GM06990 (cell line): ENCODE measurements at places on chromosomes 1 and 21.

- no peak for DNase-seq
Observed at GRCh38 chr1:56758135-56758534, 61.1 kb downstream of the FYB2 start.

DNA sequence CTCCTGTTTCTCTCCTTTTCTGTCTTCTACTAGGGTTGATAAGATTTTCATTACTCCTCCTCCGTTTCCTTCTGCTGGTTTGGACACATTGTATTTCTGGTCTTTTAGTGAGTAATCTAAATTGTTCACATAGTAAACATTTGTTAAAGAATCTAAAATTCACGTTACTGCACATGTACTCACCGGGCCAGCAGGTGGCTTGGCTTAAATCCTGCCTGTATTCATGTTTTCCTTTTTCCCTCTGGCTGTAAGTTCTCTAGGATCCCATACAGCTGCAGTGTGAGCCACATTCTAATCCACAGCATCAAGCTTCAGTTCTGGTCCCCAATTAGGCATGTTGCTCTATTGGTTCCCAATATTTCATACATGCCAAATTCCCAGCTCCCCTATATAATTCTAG, 958.3 kb downstream of the ADGRL2 start:
- DNase-seq: no peak

- DNase-seq: no peak
Observed at GRCh38 chr1:29747196-29747595, 510.9 kb downstream of the PTPRU start.

DNA sequence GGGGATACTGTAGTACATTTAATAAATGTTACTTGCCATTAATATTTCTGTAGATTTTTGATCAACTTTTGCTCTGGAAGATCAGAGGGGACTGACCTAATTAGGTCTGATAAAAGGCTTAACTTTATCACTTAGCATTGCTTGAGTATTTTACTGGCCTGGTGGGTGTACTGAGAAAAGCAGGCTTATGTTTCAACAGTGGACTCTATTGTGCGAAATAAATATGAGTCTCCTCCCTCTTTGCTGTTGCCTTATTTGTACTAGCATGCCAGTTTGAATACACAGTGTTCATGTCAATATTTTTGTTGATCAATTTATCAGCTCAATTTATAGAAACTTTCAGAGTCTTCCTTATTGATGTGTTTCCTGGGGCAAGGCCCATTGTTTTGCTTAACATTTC, 49.1 kb downstream of the EBNA1BP2 start:
- no peak for DNase-seq

- no peak for DNase-seq
Observed at GRCh38 chr21:43208561-43209332, 39.9 kb downstream of the CRYAA start.

GRCh38 chr1:198030682-198031081, 113.5 kb downstream of the LHX9 start:
- DNase-seq: no peak

GRCh38 chr1:180462102-180462501, 40.3 kb downstream of the ACBD6 start:
- DNase-seq: no peak

DNA sequence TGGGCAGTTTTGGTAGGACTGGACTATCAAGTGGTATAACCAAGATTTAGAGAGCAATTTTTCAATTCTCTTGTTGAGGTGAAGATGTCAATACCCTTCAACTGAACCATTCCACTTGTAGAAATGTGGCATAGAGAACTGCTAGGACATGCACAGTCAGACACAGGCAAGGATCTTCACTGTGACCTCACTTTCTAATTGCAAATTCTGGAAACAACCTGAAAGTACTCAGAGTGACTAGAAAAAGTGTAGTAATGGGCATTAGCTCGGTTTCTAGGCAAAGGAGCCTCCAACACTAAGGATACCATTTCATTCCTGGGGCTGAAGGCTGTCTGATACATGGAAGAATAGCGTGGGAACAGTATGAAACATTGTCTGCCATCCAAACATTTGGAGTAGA, 433.0 kb upstream of the RUNX1 start:
- no peak for DNase-seq

DNA sequence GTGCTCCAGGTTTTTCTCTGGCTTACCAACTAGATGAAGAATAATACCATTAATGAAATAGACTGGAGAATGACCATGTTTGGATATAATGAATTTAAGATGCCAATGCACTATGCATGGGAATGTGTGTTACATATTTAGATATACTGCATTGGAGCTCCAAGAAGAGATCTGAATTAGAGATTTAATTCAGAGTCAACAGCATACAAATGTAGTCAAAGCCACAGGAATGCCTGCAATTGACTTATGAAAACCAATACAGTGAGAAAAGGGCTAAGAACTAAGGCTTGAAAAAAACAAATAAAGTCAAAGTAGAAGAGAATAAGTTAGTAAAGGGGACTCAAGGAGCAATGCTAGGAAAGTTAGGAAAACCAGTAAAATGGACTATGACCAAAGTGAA, 59.1 kb downstream of the USP24 start:
- DNase-seq: no peak

DNA sequence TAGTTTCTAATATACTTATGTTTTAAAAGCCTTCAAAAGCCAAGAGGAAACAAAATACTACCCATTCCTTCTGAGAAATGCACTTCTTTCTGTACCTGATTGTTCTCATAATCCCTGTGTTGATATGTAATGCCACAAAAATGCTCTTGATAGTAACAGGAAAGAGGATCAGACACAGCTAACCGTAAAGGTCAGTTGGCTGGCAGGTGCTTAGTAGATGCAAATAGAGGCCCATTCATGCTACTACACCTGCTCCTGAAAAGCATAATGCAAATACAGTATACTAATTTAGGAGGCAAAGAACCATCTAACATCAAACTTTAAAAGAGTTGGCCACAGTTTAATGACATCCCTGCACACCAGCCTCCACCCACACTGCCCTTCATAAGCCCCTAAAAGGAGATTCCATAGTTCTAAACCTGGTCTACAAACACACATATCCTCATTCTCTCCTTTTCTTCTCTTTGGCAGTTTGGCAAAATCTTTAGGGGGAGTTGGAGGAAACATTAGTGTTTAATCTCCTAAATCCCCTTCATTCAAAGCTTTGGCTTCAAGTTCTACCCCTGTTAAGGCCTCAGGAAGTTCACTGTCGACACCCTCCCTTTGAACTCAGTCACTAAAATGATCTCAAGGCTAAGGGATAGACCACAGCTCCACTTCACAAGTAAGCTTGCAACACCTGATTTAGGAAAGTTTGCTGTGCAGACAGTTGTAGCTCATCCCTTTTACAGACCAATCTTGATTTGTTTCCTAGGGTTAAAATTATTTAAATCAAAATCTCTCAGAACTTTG, 2.9 kb upstream of the CD46 start:
- DNase-seq: no peak

GRCh38 chr1:221532071-221532773, 209.7 kb downstream of the DUSP10 start:
- no peak for DNase-seq

- no peak for DNase-seq
Observed at GRCh38 chr1:209580577-209580976, 2.9 kb upstream of the CAMK1G start.

DNA sequence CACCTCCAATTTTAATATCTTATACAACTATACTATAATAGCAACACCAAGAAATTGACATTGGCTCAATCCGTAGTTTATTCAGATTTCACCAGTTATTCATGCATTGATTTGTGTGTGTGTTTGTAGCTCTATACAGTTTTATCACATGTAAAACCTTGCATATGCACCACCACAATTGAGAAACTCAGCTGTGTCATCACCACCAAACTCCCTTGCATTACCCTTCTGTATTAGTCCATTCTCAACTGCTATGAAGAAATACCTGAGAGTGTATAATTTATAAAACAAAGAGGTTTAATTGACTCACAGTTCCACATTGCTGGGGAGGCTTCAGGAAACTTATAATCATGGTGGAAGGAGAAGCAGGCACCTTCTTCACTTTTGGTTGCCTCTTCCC, 162.1 kb downstream of the PATJ start:
- DNase-seq: no peak

- no peak for DNase-seq
Observed at GRCh38 chr1:241311056-241311746, 45.8 kb downstream of the RGS7 start.

DNA sequence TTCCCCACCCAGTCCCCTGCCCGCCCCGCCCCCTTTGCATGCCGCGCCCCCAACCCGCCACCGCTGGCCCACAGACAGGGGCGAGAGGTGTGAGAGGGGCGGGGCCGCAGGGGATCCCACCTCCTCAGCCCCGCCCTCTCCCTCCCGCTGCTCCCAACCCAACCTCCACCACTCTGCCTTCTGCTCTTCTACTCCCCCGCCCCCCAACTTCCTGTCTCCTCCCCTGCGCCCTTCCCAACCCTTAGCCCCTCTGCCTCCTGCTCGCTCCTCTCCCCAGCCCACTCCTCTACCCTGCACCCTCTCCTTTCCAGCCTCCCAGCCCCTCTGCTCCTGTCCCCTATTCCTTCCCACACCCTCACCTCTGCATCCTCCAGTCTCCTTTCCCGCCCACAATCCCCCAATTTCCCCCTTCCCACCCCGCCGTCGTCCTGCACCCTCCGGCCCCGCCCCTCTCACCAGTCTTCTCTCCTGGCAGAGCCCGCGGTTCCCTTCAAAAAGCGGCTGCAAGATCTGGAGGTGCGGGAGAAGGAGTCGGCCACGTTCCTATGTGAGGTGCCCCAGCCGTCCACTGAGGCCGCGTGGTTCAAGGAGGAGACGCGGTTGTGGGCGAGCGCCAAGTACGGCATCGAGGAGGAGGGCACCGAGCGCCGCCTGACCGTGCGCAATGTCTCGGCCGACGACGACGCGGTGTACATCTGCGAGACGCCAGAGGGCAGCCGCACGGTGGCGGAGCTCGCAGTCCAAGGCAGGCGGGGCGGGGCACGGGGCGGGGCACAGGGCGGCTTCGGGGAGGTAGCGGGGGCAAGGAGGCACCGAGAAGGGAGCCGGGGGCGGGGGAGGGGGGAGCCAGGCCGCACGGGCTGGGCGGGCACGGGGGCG, 5.4 kb downstream of the OBSCN start:
- DNase-seq: peak; percentile 82

DNA sequence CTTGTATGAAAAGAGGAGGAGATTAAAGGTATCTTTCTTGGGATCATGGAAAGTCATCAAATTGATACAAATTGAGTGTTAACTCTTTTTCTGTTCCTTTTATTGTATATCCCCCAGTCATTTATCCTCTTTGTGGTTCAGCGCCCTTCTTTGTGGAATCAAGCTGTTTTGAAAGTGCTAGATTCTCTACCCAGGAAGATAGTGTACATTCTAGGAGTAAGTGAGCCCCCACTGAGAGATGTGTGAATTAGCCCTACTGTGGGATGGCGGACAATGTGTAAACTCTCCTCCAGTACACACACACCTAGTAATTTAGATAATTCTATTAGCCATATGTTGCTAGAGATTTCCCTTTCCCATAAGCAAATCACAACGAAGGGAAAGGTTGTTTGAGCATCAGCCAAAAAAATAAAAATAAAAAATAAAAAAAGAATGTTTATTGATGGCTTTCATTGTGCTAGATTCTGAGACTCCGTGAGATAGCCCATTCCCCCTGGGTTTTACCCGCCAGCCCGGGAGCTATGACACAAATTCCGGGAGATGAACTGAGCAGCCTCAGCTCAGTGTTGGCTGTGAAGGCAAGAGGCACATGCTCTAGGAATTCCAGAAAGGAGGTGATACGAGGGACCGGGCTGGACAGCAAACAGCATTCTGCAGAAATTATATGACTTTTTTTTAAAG, 378.4 kb upstream of the RUNX1 start:
- DNase-seq: no peak

DNA sequence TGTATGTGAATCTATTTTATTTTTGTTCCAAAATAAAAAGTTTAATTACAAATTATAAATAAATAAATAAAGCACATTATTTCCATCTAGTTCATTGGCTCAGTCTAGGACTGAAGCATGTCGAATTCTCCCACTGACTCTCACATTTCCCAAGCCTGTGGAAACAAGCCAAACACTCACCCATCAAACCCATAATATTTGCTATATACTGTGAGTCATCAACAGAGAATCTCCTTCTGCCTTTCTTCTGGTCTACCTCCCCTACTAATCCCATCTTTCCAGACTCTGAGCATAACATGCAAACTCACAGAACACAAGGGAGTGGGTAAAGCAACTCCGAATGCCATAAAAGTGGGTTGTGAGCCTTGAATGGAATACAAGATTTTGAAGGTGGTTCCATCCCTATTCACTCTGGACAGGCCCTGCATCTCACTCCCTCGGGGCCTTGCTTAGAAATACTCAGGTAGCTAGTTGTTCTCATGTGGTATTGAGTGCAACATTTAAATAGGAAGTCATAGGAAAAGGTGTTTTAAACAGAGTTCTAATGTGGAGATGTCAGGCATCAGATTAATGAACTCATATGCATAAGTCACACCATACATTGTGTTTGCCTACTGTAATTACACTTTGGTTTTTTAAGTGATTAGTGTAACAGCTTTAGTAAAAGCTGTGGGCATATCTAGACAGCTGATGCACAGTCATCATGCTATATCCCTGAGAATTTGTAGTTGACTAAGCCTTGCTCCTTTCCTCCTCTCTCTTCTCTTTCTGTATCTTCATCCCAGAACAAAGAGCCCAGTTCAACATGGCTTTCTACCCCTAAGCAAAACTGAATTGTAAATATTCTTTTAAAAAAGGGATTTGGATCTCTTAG, 47.0 kb downstream of the F5 start:
- no peak for DNase-seq

DNA sequence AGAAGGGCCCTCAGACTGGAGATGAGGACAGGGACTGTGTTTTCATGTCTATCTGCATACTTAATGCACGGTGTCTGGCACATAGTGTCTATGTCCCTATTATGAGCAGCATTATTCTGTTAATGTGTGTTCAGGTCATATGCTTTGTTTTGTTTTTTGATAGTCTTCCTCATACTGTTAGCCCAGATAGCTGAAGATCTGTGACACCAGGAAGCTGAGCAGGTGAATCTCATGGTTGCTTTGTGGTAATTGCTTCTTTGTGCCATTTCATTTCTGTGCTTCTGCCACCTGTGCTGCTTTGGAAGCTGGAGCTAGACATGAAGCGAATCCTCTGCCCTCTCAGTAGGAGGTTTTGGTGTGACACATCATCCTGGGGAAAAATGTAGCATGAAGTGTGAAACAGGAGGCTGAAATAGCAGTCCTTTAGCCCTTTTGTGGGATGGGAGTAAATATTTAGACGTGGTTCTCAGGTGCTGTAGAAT, 15.8 kb downstream of the SMAP2 start:
- no peak for DNase-seq

DNA sequence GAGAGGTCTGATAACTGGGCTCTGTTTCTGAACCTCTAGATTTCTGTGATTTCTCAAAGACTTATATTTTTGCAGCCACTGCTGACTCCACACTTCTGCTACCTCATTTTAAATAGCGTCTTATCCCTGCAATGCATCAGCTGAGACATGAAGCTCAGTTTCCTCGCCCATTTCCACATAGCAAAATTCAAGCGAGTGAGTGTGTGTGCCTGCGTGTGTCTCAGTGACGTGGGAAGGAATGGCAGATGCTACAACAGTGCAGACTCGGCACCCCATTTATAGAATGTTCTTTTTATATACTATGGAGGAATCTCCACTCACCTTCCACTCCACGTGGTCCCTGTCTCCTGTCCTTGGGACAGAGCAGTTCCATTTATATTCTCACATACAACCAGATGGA, 35.7 kb downstream of the ZMYND12 start:
- no peak for DNase-seq

GRCh38 chr1:66396212-66396890, 137.6 kb upstream of the SGIP1 start:
- peak; percentile 67 for DNase-seq
